ENCODE measurements at places on chromosomes 2 and 18. TPM values are rescaled to one million over a fixed set of nuclear protein-coding genes. Genes with fewer than 3 reads are reported as not detected.

GRCh38 chr2:68193144-68193543, 35.5 kb downstream of the PNO1 start:
- no peak for DNase-seq
- no peak overlapping the region for H3K4me3 ChIP-seq
- peak overlapping the region; percentile 30 for H3K27ac ChIP-seq
- H3K4me1 ChIP-seq = peaks cover 64% of the 10 kb centered on the region
- H3K27me3 ChIP-seq = no peaks in the 10 kb centered on the region

- no peaks in the 10 kb centered on the region for H3K4me1 ChIP-seq
- no peaks in the 10 kb centered on the region for H3K36me3 ChIP-seq
- H3K4me3 ChIP-seq = no peak overlapping the region
- no peak for DNase-seq
Observed at GRCh38 chr2:149221002-149221401, 109.4 kb upstream of the LYPD6 start.

DNA sequence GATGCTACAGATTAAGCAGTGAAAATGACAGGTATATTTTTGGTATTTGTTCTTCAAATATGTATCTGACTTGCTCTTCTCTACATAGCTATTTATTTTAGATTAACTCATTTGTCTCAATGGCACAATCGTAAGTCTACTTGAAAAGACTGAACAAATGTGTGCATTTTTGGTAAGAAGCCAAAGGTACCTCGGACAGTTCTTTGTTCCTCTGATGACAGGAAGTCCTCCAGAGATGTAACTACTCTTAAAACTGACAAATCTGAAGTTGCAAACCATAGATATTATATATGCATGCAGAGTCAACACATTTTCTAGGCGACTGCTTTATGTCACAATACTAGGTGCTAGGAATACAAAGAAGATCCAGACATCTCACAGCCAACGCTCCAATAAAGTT, 36.7 kb downstream of the NDUFAF7 start:
- no peaks in the 10 kb centered on the region for H3K27me3 ChIP-seq
- no peak for DNase-seq
- no peaks in the 10 kb centered on the region for H3K36me3 ChIP-seq
- H3K4me3 ChIP-seq = no peak overlapping the region
- H3K4me1 ChIP-seq = no peaks in the 10 kb centered on the region

DNA sequence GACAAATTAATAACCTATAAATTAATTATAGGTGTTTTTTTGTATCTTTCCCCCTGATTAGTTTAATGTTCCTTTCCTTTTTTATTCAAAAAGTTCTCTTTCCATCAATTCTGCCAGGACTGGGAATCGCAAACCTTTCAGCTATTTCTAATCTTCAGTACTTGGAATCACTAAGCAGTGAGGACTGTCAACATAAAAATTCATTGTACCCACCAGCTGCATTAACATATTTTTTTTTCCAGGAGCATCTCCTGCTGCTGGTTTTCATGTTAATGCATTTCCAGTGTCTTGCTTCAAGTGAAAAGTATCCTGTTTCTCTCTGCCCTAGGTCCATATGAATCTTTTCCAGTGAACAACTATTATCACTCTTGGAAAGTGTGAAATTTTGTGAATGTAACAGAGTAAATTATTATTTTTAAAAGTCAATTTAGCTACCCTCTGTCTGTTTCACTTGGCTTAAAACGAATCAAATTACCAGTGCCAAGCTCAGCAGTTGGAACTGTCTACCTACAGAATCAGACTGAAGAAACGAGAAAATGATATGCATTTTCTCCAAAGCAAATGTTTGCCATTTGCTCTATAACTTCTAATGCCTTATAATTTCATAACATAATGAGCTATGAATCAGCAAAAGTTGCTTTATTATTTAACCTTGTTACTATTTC, 804.4 kb downstream of the EPHA4 start:
- no peak overlapping the region for H3K4me3 ChIP-seq
- DNase-seq = no peak
- H3K4me1 ChIP-seq = no peaks in the 10 kb centered on the region
- H3K36me3 ChIP-seq = no peaks in the 10 kb centered on the region
- no peaks in the 10 kb centered on the region for H3K27me3 ChIP-seq
- no peak overlapping the region for H3K27ac ChIP-seq

GRCh38 chr18:21441670-21442069, 158.8 kb downstream of the ESCO1 start:
- H3K36me3 ChIP-seq = peaks cover 62% of the 10 kb centered on the region
- no peak for DNase-seq
- H3K27me3 ChIP-seq = no peaks in the 10 kb centered on the region
- no peak overlapping the region for H3K4me3 ChIP-seq
- H3K4me1 ChIP-seq = peaks cover 56% of the 10 kb centered on the region
- peak overlapping the region; percentile 30 for H3K27ac ChIP-seq

- H3K27me3 ChIP-seq = no peaks in the 10 kb centered on the region
- no peak overlapping the region for H3K4me3 ChIP-seq
- no peak for DNase-seq
- no peak overlapping the region for H3K27ac ChIP-seq
- no peaks in the 10 kb centered on the region for H3K36me3 ChIP-seq
- H3K4me1 ChIP-seq = peaks cover 8% of the 10 kb centered on the region
Observed at GRCh38 chr2:239811111-239811781, 213.9 kb downstream of the NDUFA10 start.

- no peak overlapping the region for H3K4me3 ChIP-seq
- DNase-seq = no peak
- peaks cover 34% of the 10 kb centered on the region for H3K4me1 ChIP-seq
- H3K27ac ChIP-seq = peak overlapping the region; percentile 85
- no peaks in the 10 kb centered on the region for H3K36me3 ChIP-seq
Observed at GRCh38 chr2:231189171-231189530, 9.3 kb upstream of the ARMC9 start.

- no peak for DNase-seq
- H3K27ac ChIP-seq = no peak overlapping the region
- H3K27me3 ChIP-seq = no peaks in the 10 kb centered on the region
- no peak overlapping the region for H3K4me3 ChIP-seq
- no peaks in the 10 kb centered on the region for H3K36me3 ChIP-seq
- no peaks in the 10 kb centered on the region for H3K4me1 ChIP-seq
Observed at GRCh38 chr18:70234667-70235459, 29.4 kb upstream of the RTTN start.

DNA sequence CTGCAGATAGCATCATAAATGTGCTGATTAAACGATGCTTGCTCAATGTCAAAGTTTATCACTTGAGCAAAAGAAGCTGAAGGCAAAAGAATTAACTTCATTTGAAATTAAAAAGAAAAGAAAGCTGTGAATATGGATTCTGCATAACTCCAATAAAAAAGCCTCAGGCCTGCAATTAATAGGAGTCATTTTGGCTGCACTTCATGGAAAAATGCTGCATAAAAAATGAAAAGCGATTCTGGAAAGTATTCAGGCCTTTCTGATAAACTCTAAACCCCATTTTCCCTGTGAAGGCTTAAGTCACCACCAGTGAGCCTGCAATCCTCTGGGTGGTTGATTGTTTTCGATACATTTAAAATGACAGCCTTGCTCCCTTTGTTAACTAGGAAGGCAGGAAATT, 1793.4 kb downstream of the SUCLG1 start:
- H3K27me3 ChIP-seq = no peaks in the 10 kb centered on the region
- H3K4me1 ChIP-seq = no peaks in the 10 kb centered on the region
- no peak for DNase-seq
- no peaks in the 10 kb centered on the region for H3K36me3 ChIP-seq
- H3K4me3 ChIP-seq = no peak overlapping the region
- no peak overlapping the region for H3K27ac ChIP-seq

- no peaks in the 10 kb centered on the region for H3K27me3 ChIP-seq
- no peaks in the 10 kb centered on the region for H3K4me1 ChIP-seq
- DNase-seq = peak; percentile 25
- no peak overlapping the region for H3K4me3 ChIP-seq
Observed at GRCh38 chr2:8548619-8549150, 133.2 kb upstream of the ID2 start.

GRCh38 chr2:104707056-104707455, 146.9 kb upstream of the POU3F3 start:
- no peaks in the 10 kb centered on the region for H3K36me3 ChIP-seq
- no peaks in the 10 kb centered on the region for H3K4me1 ChIP-seq
- H3K4me3 ChIP-seq = no peak overlapping the region
- no peaks in the 10 kb centered on the region for H3K27me3 ChIP-seq
- no peak overlapping the region for H3K27ac ChIP-seq

DNA sequence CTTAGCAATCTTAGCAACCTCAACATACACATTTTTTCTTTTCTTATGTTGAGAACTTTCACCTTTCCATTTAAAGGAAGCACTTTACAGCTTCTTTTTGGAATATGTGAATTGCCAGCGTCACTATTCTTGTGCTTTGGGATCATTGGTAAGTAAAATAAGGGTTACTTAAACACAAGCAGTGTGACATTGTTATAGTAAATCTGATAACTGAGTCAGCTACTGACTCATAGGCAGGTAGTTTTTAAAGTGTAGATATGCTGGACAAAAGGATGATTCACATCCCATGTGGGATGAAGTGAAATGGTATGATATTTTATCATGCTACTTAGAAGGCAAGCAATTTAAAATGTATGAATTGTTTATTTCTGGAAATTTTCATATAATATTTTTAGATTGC, 637.2 kb downstream of the DCDC2C start:
- no peak for DNase-seq
- H3K4me3 ChIP-seq = no peak overlapping the region
- H3K36me3 ChIP-seq = no peaks in the 10 kb centered on the region
- H3K4me1 ChIP-seq = no peaks in the 10 kb centered on the region
- no peaks in the 10 kb centered on the region for H3K27me3 ChIP-seq

DNA sequence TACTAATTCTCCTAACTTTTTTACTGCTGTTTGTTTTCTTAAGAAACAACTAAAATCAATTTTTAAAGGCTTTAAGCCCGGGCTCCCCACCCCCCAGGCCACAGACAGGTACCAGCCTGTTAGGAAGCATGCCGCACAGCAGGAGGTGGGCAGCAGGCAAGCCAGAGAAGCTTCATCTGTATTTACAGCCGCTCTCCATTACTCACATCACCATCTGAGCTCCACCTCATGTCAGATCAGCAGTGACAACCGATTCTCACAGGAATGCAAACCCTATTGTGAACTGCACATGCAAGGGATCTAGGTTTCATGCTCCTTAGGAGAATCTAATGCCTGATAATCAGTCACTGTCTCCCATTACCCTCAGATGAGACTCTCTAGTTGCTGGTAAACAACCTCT, 517.0 kb downstream of the NRXN1 start:
- no peaks in the 10 kb centered on the region for H3K27me3 ChIP-seq
- DNase-seq = no peak
- no peak overlapping the region for H3K4me3 ChIP-seq
- no peak overlapping the region for H3K27ac ChIP-seq
- H3K36me3 ChIP-seq = no peaks in the 10 kb centered on the region

DNA sequence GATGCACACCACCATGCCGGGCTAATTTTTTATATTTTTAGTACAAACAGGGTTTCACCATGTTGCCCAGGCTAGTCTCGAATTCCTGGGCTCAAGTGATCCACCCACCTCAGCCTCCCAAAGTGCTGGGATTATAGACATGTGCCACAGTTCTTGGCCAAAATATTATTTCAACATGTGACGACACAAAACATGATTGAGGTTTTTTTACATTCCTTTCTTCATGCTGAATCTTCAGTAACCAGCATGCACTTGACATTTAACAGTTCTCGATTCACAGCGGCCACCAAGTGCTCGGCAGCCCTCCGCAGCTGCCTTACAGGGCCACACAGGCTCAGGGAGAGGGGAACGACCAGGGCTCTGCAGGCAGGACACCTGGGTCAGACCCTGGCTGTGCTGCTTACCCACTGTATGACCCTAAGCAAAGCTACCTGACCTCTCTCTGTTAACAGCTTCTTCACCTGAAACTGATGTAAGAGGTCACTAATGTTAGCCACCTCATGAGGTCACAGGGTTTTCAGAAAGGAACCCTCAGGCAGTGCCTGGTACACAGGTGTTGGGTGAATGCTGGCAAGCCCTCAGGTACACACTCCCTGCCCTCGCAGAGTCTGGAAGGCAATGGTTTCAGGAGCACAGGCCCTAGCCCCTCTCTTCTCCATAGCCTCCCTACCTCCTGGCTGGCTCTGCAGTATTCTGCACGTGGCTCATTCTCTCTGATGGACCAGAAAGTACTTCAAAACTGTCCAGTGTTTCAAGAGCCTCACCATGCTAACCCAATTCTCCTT, 25.7 kb downstream of the TUBB6 start:
- H3K4me1 ChIP-seq = peaks cover 25% of the 10 kb centered on the region
- no peaks in the 10 kb centered on the region for H3K27me3 ChIP-seq
- no peak for DNase-seq
- no peak overlapping the region for H3K27ac ChIP-seq

Gene SPHKAP
- not detected for total RNA-seq

Gene SFTPB
- total RNA-seq = 1.0 TPM

Gene TEKT4
- total RNA-seq = not detected

Gene CDKL4
- 0.44 TPM for total RNA-seq

Gene CNRIP1
- 5.3 TPM for total RNA-seq

Gene PROM2
- 0.82 TPM for total RNA-seq

Gene HOXD11
- total RNA-seq = not detected
